Ovary (tissue), 10 donors: ENCODE measurements at places on chromosomes 13 and 19. TPM values are rescaled to one million over a fixed set of nuclear protein-coding genes. Genes with fewer than 3 reads are reported as not detected.

Gene HIPK4
- not detected for polyA plus RNA-seq

Gene CCDC70
- polyA plus RNA-seq: not detected

Gene ENOX1
- polyA plus RNA-seq: 4.6 TPM

DNA sequence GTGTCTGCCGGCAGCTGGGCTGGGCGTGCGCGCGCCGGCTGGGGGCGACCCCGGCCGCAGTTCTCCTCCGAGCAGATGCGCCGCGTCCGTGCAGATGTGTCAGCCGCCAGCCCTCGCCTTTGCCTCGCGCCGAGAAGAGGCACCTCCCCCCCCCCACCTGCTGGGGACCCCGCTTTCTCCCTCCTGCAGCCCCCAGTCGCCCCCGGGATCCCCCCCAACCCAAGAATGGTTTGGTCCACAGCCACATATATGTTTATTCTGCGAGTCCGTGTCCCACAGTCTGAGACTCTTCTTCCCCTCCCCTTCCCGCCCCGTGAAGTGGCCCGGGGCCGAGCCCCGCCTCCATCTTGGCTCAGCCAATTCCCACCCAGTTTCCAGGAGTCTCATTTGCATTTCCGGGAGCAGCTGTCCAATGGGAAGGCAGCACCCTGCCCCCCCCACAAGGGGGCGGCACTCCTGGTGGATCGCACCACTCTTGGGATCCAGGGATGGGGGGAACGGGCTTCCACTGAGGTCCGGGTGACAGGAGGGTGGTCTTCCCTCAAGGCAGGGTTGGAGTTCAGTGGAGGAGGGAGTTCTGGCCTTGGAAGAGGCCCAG, 8.6 kb downstream of the ISOC2 start:
- peak; percentile 89 for DNase-seq

GRCh38 chr19:38850436-38850975, 720 bp upstream of the HNRNPL start:
- DNase-seq: peak; percentile 99

GRCh38 chr19:7806876-7807275, 23.1 kb upstream of the EVI5L start:
- DNase-seq: no peak
